ENCODE measurements at places on chromosomes 1 and 21. TPM values are rescaled to one million over a fixed set of nuclear protein-coding genes. Genes with fewer than 3 reads are reported as not detected.
A peak's percentile ranks its signal among the peaks of the same experiment; 100 is the strongest.

The GJA5 gene
- 1.2 TPM for total RNA-seq

The OR2G6 gene
- not detected for total RNA-seq

The PLA2G2A gene
- 8.0 TPM for total RNA-seq

The TMEM61 gene
- total RNA-seq = not detected

The MPL gene
- not detected for total RNA-seq

The STYXL2 gene
- total RNA-seq = not detected

- H3K27ac ChIP-seq = no peak overlapping the region
- no peak for DNase-seq
- H3K4me3 ChIP-seq = no peak overlapping the region
Observed at GRCh38 chr1:13812456-13813397, 112.7 kb downstream of the PRDM2 start.

- H3K27me3 ChIP-seq = peaks cover 15% of the 10 kb centered on the region
- H3K4me3 ChIP-seq = peak overlapping the region; percentile 50
- H3K4me1 ChIP-seq = peaks cover 27% of the 10 kb centered on the region
Observed at GRCh38 chr1:227887697-227888403, 59.9 kb downstream of the WNT9A start.

DNA sequence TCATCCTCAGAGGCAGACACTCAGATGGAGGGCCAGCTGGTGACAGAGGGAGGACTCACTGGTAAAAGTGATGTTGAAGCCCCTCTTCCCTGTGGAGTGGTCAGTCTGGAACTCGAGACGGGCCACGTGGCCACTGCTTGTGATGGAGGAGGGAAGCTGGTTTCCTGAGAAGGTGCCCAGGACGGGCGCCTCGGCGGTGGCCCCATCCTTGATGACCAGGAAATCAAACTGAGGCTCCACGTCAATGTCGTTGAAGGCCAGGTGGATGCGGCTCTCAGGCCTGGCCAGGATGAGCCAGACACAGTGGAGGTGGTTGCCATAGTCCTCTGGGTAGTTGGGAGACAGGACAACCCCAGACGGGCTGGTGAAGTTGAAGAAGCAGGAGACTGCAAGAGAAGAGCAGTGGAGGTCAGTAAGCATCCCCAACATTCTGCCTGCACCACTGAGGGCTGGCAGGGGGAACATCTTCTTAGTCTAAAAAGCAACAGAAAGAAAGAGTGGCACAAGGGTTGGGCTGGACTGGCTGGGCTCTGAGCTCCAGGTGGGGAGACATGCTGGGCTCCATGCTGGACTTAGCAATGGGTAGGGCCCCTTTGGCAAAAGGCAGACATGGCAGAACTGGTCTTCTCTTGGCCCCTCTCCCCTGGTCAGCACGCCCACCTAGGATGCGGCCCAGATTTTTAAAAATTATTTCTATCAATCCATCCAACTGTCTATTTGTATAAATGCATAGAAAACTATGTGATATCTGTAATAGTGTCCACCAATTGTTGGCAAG lies 120.5 kb upstream of the HMGB4 start:
- no peaks in the 10 kb centered on the region for H3K4me1 ChIP-seq
- H3K36me3 ChIP-seq = no peaks in the 10 kb centered on the region
- H3K4me3 ChIP-seq = no peak overlapping the region
- H3K27ac ChIP-seq = no peak overlapping the region

DNA sequence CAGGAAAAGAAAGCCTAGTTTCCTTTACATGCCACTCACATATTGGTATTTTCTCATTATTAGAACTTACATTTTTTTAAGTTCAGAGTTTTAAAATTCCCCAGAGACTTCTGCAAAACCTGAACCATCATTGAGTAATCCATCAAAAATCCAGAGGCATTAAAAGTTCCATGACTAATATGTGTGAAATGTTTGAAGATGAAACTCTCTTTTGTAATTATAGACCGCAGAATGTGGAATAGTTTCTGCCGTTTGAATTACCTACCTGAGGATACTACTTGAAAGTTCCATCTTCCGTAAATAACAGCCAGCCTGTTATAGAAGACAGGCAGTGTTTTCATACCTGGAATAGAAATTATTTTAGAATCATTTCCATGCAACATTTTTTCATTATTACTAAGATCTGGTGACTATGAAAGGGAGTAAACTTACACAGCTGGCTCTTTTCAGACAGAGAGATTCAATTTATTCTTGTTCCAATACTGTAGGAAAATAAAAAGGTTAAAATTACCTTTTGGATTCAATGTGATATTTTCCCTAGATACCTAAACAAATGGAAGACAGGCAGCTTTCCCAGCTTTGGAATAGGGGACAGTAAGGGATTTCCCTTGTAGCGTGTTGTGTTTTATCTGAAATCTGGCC lies 131.4 kb downstream of the ST6GALNAC5 start:
- no peaks in the 10 kb centered on the region for H3K27me3 ChIP-seq
- no peak for DNase-seq
- no peaks in the 10 kb centered on the region for H3K4me1 ChIP-seq
- no peaks in the 10 kb centered on the region for H3K36me3 ChIP-seq
- H3K4me3 ChIP-seq = no peak overlapping the region

- no peaks in the 10 kb centered on the region for H3K36me3 ChIP-seq
- H3K27me3 ChIP-seq = no peaks in the 10 kb centered on the region
- DNase-seq = no peak
- H3K27ac ChIP-seq = no peak overlapping the region
- H3K4me1 ChIP-seq = no peaks in the 10 kb centered on the region
- H3K4me3 ChIP-seq = no peak overlapping the region
Observed at GRCh38 chr1:226215239-226215638, 8.2 kb upstream of the MIXL1 start.

GRCh38 chr1:205572421-205572820 lies 59.4 kb downstream of the ELK4 start:
- H3K36me3 ChIP-seq = no peaks in the 10 kb centered on the region
- DNase-seq = peak; percentile 23
- H3K27me3 ChIP-seq = peaks cover 24% of the 10 kb centered on the region
- peak overlapping the region; percentile 32 for H3K27ac ChIP-seq
- no peak overlapping the region for H3K4me3 ChIP-seq
- peaks cover 33% of the 10 kb centered on the region for H3K4me1 ChIP-seq

DNA sequence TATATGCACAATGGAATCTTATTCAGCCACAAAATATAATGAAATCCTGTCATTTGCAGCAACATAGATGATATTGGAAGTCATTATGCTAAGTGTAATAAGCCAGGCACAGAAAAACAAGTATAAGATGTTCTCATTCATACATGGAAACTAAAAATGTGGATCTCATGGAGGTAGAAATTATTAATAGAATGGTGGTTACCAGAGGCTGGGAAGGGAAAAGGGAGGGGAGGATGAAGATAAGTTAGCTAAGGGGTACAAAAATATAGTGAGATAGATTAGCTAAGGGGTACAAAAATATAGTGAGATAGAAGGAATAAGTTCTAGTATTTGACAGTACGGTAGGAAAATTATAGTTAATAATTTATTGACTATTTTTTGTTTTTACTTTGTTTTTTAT lies 27.9 kb downstream of the LIN9 start:
- no peaks in the 10 kb centered on the region for H3K36me3 ChIP-seq
- DNase-seq = no peak
- no peak overlapping the region for H3K4me3 ChIP-seq
- no peaks in the 10 kb centered on the region for H3K4me1 ChIP-seq
- H3K27ac ChIP-seq = no peak overlapping the region
- no peaks in the 10 kb centered on the region for H3K27me3 ChIP-seq

Measured in stomach (tissue), 19 donors.